NCI-H460 (cell line): ENCODE measurements at places on chromosomes 5 and 9.

DNA sequence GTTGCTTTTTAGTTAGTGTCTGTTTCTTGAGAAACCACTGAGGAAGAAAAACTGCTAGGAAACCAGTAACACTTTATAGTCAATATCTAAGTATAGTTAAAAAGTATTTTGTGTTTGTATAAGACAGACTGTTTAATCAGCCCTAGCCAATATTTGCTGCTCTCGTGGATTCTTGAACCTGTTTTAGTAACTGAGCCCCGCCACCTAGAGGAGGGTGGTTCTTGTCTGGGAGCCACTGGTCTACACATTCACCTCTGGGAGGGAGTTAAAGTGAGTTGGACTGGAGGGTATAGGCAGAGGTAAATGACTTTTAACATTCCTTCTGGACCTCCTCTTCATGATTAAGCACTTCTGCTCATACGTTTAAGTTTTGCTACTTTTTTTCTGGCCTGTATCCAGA, 117.2 kb downstream of the SPATA31D1 start:
- no peak for DNase-seq

- no peak for DNase-seq
Measured at GRCh38 chr9:88216126-88216995, 78.1 kb upstream of the SPATA31C2 start.

DNA sequence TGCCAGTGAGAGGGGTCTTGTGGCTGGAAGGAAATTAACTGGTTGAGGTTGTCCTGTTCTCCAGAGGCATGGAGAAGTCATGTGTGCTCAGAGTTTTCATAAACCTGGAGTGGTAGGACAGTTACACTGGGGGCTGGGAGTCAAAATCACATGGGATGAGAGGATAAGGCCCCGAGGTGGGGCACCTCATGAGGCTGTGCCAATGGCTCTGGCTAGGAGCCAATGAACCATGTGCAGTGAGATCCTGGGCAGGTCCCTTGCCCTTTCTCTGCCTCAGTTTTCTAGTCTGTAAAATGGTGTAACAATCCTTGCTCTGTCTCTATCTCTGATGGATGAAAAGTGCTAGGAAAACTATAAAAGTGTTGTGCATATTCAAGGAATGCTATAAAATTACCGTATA, 7.0 kb upstream of the SYNPO start:
- DNase-seq: no peak

- DNase-seq: no peak
Measured at GRCh38 chr5:41406424-41406823, 104.0 kb downstream of the PLCXD3 start.

GRCh38 chr5:27995867-27996266, 957.5 kb upstream of the CDH9 start:
- no peak for DNase-seq

DNA sequence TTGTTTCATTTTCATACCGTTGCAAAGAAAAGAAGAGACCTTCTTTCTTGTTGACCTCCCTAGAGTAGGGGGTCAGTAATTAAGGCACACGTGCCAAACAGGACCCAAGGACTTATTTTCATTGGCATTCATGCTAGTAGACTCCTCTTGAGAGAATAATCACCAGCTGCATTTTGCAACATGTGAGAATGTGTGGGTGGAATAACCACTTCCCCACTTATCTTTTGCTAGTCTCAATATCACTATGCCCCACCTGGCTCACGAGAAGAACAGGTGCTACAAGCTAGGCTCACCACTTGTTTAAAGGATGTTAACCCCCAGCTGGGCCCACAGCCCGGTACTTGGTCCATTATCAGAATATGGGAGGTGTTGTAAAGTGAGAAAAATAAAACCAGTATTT, 460.7 kb upstream of the MEF2C start:
- no peak for DNase-seq

- DNase-seq: no peak
Measured at GRCh38 chr9:75269197-75269596, 180.9 kb downstream of the OSTF1 start.

DNA sequence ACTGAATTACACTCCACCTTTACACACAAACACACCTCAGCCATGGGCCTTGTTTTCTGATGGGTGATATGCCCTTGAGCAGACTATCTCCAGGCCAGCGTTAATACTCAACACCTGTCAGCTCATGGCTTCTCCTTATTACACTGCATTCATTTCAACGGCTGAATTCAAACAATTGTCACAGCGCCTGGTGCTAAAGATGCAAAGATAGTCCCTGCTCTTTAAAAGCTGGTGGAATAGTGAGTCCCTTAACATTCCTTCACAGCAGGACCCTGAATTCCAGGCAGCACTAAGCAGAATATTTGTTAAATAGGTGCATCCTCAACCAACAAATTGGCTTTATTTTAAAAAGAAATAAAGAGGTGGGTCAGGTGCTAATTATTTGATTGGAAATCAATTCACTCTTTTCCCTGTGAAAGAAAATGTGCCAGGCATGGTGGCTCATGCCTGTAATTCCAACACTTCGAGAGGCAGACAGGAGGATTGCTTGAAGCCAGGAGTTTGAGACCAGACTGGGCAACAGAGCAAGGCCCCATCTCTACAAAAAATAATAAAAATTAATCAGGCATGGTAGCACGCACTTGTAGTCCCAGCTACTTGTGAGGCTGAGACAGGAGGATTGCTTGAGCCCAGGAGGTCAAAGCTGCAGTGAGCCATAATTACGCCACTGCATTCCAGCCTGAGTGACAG, 155.7 kb upstream of the EFNA5 start:
- DNase-seq: no peak

- DNase-seq: no peak
Measured at GRCh38 chr5:128304088-128304487, 220.5 kb downstream of the SLC12A2 start.

DNA sequence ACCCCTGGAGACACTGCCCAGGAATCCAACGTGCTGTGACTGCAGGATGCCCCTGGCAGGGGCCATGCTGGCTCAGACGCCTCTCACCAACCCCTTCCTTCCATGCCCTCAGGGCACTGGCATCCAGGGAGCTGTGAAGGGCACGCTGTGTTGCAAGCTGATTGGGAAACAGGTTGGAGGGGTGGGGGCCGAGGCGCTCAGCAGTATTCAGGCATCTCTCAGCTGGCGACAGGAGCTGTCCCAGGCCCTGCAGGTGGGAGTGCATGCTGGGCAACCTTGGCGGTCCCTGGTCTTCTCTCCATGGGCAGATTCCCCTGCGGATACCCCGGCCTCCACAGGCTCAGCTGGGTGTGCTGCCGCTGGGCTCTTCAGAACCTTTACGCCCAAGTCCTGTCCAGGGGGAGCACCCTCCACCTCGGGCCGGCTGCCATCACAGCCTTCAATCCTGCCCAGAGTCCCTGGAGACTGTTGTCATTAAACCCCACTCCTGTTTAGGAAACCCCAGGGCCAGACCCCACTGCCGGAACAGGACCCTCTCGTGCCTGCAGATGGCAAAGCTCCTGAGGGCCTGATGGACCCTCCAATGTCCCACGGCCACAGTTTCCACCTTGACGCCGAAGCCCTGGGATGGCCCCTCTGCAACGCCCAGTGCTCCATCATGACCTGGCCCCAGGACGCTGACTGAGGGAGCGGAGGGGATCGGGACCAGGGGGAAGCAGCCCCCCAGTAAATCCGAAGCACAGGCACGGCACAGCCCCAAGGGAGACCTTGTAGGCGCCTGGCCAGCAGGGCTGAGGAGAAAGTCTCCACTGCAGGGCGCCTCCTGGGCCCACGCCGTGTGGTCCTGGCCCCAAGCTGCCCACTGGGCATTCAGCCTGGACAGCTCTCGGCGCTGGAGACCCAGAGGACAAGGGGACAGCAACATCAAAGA, 9.3 kb downstream of the TPPP start:
- DNase-seq: no peak

DNA sequence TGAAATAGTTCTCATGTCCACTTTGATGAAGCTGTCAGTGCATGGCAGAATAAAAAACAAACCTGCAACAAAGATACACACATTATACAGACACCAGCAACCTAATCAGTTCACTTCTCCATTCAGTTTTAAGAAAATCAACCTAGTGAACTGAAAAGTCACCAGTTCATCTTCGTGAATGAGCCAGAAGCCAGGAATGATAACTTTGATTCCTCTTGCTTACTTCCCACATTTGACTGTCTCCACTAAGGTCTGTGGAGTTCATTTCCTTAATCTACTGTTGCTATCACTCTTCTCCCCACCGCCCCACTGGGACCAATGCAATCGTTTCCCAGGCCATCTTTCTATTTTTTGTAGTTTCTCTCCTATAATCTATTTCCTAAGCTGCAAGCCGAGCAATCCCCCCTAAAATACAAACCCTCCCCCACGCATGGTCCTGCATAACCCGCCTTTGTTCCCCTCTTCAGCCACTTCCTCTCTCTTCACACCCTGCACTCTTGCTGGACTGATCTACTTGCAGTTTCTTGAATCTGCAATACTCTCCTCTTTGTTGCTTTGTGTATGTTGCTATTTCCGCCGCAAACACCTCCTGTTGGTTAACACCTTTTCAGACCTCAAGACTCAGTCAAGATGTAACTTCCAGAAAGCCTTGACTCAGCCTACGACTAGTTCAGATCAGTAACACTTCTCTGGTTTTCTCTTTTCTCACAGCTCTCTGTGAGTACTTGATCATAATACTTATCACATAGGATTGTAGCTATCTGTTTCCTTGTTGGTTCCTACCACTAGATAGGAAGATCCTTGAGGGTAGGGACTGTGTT, 16.6 kb downstream of the STOM start:
- no peak for DNase-seq

GRCh38 chr5:31194468-31194813, 955 bp downstream of the CDH6 start:
- no peak for DNase-seq

DNA sequence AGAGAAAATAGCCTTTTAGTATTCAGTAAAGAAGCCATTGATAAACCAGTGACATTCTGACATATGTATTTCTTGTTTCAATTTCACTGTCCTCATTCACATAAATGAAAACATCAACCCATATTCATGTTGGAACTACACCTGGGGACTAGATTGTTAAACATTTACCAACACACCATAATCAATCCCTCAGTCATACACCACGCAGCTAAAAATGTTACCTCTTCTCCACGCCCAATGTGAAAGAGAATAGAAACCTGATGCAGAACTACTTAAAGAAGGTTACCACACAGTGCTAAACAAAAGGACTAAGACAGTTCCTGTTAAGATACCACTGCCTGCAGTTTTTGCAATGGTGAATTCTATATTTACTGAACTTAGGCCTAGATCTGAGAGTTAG, 518.9 kb downstream of the PRELID2 start:
- no peak for DNase-seq

GRCh38 chr5:17056141-17056631, 120.1 kb upstream of the MYO10 start:
- no peak for DNase-seq

GRCh38 chr9:37446401-37446800, 18.8 kb downstream of the ZBTB5 start:
- DNase-seq: no peak

- no peak for DNase-seq
Measured at GRCh38 chr9:109737295-109737694, 42.7 kb upstream of the PALM2AKAP2 start.

- no peak for DNase-seq
Measured at GRCh38 chr5:78505860-78506259, 142.7 kb downstream of the LHFPL2 start.

GRCh38 chr9:72574156-72574810, 52.9 kb downstream of the TMC1 start:
- no peak for DNase-seq

DNA sequence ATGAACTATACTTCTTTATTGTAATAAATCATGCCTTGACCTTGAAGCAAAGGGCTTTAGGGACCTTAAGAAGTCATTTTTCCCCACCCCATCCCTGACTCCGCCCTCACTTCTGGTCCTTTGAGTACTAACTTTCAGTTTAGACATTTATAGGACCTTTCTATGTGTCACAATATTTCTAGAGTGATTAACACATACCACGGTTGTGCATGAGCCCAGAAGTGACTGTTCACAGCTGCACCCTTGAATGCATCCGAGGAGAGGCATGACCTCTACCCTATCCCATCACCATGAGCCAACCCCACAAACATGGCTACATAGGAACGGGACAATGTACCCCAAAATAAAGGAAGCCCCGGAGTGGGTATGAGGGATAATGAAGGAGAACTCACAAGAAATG, 160.3 kb downstream of the HSD17B3 start:
- no peak for DNase-seq

GRCh38 chr5:143435210-143435657, 31.7 kb upstream of the NR3C1 start:
- DNase-seq: no peak

DNA sequence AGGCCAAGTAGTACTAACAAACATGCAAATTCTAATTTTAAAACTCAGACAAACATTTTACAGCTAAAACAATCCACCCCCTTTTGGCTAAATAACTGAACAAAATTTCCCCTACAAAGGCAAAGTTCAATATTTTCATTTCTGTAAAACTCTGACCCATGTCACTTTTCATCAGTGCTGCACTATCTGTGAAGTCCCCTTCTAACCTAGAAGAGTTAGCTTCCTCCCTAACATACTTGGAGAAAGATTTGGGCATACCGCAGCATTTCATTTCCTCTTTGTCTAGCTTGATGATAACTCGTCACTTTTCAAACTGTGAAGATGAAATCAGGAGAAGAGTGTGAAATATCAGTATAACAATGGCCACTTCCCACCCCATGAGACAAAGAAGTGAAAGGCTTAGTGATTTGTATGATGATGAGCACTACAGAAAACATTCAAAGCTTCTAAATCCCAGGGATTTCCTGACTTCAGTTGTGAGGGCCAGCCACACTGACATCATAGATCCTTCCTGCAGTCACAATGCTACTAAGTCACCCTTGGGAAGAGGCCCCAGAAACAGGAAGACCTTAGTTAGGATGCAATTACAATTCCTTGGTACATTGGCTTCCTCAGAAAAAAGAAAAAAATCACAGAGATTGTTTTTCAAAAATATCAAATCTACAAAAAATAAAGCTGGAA, at the start of gene FAM81B:
Gene FAM81B (plus strand): TSS at position 555 of the 681 bp plus-strand sequence. CDS start 24 bp downstream, at position 579.
- no peak for DNase-seq

GRCh38 chr9:26334706-26335105, 557.9 kb downstream of the CAAP1 start:
- no peak for DNase-seq

DNA sequence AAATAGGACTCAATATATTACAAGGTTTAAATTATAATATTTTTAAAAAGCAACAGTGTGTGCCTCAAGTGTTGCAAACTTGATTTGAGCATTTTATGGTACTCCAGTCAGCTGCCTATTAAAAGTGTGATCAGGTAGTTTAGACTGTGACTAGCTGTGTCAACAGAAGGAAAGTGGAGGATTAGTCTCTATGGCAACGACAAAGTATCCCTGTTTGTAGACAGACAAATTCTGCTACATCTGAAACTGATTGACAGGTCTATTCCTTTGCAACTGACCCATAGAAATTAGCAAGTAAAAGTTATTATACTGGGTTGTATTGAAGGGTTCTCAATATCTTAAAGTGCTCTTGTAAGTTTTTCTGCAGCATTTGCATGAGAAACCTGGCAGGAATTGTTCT, 249.8 kb upstream of the ARRDC3 start:
- DNase-seq: no peak

- no peak for DNase-seq
Measured at GRCh38 chr5:22258139-22258538, 595.0 kb downstream of the CDH12 start.

- no peak for DNase-seq
Measured at GRCh38 chr9:136808075-136808805, 492 bp downstream of the RABL6 start.
